T-helper 17 cell (primary cell): ENCODE measurements at places on chromosomes 6 and 20. TPM values are rescaled to one million over a fixed set of nuclear protein-coding genes. Genes with fewer than 3 reads are reported as not detected.

ID4 gene
- not detected for total RNA-seq

DNA sequence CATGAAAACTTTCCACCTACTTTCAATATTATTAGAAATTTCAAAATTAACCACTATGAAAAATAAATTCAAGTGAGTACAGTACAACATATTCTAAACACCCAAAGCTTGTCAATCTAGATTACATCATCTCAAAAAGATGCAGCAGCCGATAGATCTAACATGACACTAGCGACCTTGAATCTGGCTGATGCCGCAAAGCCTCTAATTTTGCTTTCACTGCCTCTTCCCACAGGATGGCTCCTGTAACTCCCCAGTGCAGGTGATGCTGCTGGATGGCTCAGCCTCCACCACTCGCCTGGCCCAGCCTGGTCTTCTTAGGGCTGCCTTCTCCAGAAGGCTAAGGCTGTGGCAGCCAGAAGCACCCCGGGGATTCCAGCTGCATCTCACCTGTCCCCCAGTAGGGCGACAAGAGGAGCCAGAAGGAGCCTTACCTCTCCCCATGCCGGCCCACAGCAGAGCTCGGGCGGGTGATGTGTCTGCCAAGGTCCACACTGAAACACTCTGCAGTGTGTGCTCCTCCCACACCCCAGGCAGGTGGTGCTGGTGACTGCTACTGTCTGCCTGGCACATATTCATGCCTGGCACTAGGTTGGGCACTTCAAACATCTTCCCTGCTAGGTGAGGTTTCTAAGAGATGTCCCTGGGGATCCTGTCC lies 82.1 kb downstream of the SLC23A2 start:
- no peaks in the 10 kb centered on the region for H3K27me3 ChIP-seq
- no peak overlapping the region for H3K27ac ChIP-seq
- no peaks in the 10 kb centered on the region for H3K36me3 ChIP-seq
- no peak for DNase-seq
- H3K4me3 ChIP-seq: no peak overlapping the region
- H3K4me1 ChIP-seq: peaks cover 13% of the 10 kb centered on the region

HLA-DMB gene
- 23.3 TPM for total RNA-seq

VNN1 gene
- total RNA-seq: 0.22 TPM

DNA sequence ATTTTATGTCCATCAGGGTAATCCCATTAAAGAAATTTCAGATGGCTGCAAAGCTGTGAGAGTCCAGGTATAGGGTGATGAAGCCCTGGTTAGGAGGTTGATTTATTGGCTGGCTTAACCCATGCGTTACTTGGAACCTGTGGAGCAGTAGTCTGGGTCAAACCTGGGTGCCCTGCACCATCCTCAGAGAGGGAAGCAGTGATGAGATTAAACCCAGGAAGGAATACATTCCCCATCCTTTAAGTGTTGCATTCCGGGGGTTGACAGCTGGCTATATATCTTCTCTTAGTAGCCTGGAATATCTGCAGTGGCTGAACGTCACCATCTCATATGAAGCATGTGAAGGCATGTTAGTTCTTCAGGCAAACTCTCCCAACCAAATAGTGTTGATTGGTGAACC lies 44.9 kb upstream of the JAG1 start:
- no peak overlapping the region for H3K27ac ChIP-seq
- H3K36me3 ChIP-seq: no peaks in the 10 kb centered on the region
- no peak for DNase-seq
- H3K27me3 ChIP-seq: peaks cover 40% of the 10 kb centered on the region

DNA sequence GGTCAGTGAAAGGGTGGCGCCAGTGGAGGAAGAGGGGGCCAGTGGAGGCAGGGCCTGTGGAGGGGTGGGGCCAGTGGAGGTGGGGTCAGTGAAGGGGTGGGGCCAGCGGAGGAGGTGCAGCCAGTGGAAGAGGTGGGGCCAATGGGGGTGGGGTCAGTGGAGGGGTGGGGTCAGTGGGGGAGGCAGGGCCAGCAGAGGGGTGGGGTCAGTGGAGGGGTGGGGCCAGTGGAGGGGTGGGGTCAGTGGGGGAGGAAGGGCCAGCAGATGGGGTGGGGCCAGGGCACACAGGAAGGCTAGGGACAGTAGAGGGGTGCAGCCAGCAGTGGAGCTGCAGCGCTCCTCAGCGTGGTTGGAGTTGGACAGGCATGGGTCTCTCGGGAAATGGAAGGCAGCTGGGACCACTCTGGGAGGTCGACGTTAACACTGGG lies 18.7 kb downstream of the ADRM1 start:
- no peak overlapping the region for H3K27ac ChIP-seq
- DNase-seq: no peak
- H3K4me3 ChIP-seq: peak overlapping the region; percentile 63
- H3K27me3 ChIP-seq: no peaks in the 10 kb centered on the region
- H3K4me1 ChIP-seq: peaks cover 10% of the 10 kb centered on the region

DNA sequence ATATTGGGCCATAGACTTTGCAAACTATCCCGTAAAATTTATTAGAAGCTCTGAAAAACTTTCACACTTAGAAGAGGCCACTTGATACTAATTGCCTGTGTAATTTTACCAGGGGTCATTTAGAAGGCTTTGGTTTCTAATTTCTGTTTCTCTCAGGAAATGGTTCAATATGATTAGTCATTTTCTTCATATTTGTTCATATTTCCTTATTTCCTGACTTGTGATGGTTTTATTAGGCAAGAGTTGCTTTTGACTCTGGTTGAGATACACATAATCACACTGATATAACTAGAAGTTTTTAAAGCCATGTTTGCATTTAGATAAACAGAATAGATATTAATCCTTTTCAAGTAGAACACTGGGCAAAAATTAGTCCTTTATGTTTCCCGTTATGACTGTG lies 11.8 kb upstream of the HBS1L start:
- H3K36me3 ChIP-seq: no peaks in the 10 kb centered on the region
- H3K4me1 ChIP-seq: no peaks in the 10 kb centered on the region
- H3K27ac ChIP-seq: no peak overlapping the region
- no peaks in the 10 kb centered on the region for H3K27me3 ChIP-seq

DNA sequence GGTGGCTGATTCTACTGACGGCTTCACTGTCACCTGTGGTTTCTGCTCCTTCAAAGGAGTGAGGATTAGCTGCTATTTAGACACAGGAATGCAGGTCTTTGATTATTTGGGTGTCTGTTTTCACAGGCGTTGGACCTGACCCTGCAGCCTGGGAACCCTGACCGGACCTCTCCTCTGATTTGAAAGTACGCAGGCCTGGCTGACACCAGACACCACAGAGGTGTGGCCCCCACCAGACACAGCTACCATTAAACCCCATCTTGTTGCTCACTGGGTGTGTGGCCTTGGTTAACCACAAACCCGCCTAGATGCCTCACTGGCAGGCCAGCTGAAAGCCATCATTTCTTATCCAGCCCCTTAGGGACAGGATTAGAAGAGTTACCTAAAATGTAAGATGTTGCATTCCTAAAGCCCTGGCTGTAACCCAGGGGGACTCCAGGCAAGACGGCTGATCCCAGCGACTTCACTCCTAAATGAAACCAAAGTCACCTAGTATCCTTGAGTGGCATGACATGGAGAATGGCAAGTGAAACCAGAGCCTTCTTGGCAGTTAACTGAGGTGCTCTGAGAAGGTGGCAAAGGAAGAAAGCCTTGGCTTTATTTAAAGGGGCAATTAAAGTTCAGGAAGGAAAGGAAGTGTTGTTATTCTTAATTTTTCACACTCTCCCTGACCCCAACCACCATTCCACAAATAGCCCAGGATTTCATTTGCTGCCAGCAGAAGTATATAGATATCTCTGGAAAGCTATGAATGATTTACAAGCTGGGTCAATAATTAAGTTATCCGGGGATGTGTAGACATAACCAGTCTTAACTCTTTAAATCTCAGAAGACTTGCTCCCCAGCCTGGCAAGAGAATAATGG lies 169.9 kb downstream of the QRSL1 start:
- H3K27me3 ChIP-seq: peaks cover 35% of the 10 kb centered on the region
- H3K4me3 ChIP-seq: no peak overlapping the region
- DNase-seq: no peak
- no peak overlapping the region for H3K27ac ChIP-seq

PSMB1 gene
- 88.0 TPM for total RNA-seq

DNA sequence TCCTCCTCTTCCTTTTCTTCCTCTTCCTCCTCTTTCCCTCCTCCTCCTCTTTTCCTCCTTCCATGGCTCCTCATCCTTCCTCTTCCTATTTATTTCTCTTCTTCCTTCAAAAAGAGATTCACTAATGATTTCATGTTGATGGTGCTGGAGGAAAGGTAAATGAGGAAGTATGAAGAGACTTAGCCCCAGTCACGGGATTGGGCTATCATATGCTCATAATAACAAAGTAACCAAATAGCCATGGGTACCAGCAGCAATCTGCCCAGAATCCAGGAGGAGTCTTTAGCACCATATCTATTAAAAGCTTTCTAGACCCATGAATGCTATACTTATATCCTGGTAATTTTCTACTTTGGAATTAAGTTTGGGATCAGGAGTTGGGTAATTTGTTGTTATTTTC lies 910.9 kb upstream of the MAP3K7 start:
- H3K27ac ChIP-seq: no peak overlapping the region
- no peaks in the 10 kb centered on the region for H3K36me3 ChIP-seq
- H3K4me3 ChIP-seq: no peak overlapping the region
- no peaks in the 10 kb centered on the region for H3K27me3 ChIP-seq
- no peaks in the 10 kb centered on the region for H3K4me1 ChIP-seq

TINAG gene
- not detected for total RNA-seq

DNA sequence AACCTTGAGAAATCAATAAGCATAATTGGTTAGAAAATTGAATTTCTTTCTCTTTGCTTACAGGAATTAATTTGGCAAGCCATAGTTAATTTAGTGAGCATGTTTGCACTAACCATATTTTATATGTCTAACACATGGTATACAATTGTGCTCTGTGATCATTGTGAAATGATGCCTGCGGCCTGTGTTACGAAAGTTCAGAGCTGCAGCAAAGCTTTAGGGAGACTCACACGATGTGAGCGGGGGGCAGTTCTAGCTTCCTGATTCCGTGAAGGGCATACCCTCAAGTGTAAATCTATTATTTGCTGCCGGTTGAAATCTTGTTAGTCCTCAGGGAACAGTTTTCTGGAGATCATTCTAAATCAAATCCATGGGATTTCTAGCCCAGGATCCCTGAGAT lies 25.5 kb upstream of the ADTRP start:
- H3K27ac ChIP-seq: no peak overlapping the region
- no peaks in the 10 kb centered on the region for H3K36me3 ChIP-seq
- peaks cover 7% of the 10 kb centered on the region for H3K4me1 ChIP-seq
- no peak overlapping the region for H3K4me3 ChIP-seq

GRCh38 chr6:46116289-46116688 lies 13.5 kb upstream of the ENPP4 start:
- H3K4me1 ChIP-seq: peaks cover 4% of the 10 kb centered on the region
- no peak for DNase-seq
- no peak overlapping the region for H3K27ac ChIP-seq
- peaks cover 2% of the 10 kb centered on the region for H3K36me3 ChIP-seq
- no peaks in the 10 kb centered on the region for H3K27me3 ChIP-seq

GRCh38 chr20:53875452-53875851 lies 194.9 kb downstream of the BCAS1 start:
- H3K4me1 ChIP-seq: peaks cover 36% of the 10 kb centered on the region
- peak overlapping the region; percentile 19 for H3K4me3 ChIP-seq
- H3K27me3 ChIP-seq: no peaks in the 10 kb centered on the region
- DNase-seq: no peak
- no peaks in the 10 kb centered on the region for H3K36me3 ChIP-seq
- no peak overlapping the region for H3K27ac ChIP-seq

GRCh38 chr6:30617565-30618269 lies at the start of gene MRPS18B:
Gene MRPS18B, plus strand, starts transcription at chr6:30617840. Its CDS starts 26 bp downstream, at chr6:30617866.
- peaks cover 17% of the 10 kb centered on the region for H3K36me3 ChIP-seq
- H3K27ac ChIP-seq: peak within 1 kb of the TSS; percentile 97

LY6G6C gene
- total RNA-seq: not detected

- H3K4me1 ChIP-seq: no peaks in the 10 kb centered on the region
- H3K36me3 ChIP-seq: peaks cover 6% of the 10 kb centered on the region
- DNase-seq: no peak
- peaks cover 21% of the 10 kb centered on the region for H3K27me3 ChIP-seq
- no peak overlapping the region for H3K27ac ChIP-seq
These were observed 27.8 kb upstream of the RNF144B start for GRCh38 chr6:18359237-18359885.

STMND1 gene
- not detected for total RNA-seq

FRK gene
- not detected for total RNA-seq

DNA sequence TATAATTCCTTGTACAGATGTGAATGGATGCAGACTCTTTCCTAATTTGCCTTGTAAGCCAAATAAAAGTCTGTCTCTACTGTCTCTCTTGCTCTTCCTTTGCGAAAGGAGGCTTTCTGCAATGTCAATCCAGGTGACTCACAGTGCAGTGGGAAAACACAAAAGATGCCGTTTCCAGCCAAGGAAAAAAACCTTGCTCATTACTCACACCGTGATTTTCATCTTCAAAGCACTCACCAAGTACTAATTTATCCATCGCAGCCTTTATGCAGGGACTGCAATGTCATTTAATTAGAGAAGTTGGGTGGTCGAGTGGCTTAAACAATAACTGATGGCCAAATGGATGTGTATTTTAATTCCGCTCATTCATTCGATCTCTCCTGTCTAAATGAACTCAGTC lies 23.8 kb downstream of the SAYSD1 start:
- peaks cover 64% of the 10 kb centered on the region for H3K27me3 ChIP-seq
- H3K4me1 ChIP-seq: peaks cover 2% of the 10 kb centered on the region
- peaks cover 2% of the 10 kb centered on the region for H3K36me3 ChIP-seq
- H3K27ac ChIP-seq: no peak overlapping the region
- no peak overlapping the region for H3K4me3 ChIP-seq

DNA sequence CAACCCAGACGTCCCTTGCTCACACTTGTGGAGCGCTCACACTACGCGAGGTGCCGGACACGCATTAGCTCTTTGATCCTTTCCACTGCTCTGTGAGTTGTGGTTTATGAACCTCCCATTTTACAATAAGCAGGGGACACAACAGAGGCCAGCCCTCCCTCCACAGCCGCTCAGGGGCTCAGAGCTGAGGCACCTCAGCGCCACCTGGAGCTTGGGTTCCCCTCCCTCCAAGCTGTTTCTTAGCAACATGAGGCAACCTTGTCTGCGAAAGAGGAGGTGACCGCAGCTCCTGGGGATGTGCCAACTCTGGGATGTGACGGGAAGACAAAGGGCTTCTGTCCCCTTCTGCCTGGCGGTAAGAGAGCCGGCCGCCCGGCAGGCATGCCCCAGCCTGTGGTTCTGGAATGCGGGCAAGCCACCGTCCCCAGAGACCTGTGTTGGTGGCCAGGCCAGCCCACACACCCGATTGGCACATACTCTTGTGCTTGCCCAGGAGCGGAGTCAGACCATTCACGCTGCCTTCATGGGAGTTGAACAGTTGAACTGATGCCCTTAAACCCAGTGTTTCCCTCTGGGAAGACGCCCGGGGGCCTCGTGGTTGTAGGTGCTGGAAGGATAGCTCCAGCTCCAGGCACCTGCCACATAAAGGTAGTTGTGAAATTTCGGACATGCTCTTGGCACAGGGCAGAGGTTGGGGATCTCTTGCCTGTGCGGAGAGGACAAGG lies 44.5 kb downstream of the RBM38 start:
- peak overlapping the region; percentile 93 for H3K27ac ChIP-seq
- peak overlapping the region; percentile 67 for H3K4me3 ChIP-seq
- DNase-seq: no peak
- H3K27me3 ChIP-seq: no peaks in the 10 kb centered on the region

- DNase-seq: no peak
- H3K36me3 ChIP-seq: peaks cover 2% of the 10 kb centered on the region
- no peak overlapping the region for H3K27ac ChIP-seq
- H3K4me3 ChIP-seq: no peak overlapping the region
These were observed 40.1 kb downstream of the CDKAL1 start for GRCh38 chr6:20574355-20574754.
